ENCODE measurements at places on chromosomes 6 and 20.

GRCh38 chr6:51814418-51814817 lies 273.0 kb downstream of the PKHD1 start:
- no peak for DNase-seq

- no peak for DNase-seq
Measured at GRCh38 chr20:63579017-63579694, 5.1 kb upstream of the HELZ2 start.

DNA sequence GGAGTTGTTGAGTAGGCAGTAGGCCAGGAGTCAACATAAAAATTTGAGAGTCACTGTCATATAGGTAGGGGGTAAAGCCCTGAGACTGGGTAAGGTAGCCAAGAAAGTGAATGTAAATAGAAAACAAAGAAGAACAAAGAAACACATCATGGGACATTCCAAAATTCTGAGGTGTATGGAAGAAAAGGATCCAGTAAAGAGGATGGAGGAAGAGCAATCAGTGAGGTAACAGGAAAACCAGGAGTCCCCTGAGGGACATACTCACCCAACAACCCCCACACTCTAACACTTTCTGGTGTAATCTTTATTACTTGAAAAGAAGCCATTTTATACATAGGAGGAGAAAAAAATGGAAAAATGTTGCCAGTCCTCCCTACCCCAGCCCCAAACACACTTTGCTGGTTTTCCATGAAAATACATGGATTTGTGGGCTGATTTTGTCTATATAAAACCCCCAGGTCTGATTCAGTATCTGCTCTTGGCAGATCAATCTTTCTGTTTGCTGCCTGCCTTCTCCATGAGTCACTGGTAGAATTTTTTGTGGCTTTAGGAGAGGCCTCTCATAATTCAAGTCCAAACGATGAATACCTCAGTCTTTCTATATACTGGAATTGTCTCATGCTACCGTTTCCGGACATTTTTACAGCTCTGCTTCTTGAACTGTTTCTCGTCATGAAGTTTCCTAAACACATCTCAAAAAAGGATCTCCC lies 271.4 kb upstream of the MAN1A1 start:
- DNase-seq, result peak; percentile 99

DNA sequence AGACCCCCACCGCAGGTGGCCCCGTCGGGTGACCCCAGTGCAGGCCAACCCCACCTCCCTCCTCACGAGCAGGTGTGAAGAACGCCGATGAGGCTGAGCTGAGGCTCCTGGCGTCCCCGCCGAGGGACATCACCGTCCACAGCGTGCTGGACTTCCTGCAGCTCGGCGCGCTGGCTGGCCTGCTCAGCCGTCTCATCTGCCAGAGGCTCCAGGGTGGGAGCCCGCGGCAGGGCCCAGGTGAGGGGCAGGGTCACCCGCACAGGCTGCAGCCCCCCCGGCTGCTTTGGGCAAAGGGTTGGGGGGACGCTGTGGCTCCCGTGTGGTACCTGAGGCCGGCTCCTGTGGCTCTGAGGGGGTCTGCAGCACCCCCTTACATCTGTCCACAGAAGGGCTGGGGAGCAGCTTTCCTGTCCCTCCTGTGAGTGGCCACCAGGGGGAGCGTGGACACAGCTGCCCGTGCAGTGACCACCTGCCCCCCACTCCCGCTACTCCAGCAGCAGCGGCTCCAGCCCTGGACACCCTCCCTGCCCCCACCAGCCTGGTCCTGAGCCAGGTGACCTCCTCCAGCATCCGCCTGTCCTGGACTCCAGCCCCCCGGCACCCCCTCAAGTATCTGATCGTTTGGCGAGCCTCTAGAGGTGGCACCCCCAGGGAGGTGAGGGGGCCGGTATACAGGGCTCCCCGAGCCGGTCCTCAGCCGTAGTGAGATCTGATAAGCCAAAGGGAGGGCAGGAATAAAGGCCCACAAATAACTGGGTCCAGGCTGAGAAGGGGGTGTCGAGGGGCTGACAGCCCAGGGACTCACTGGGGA lies 16.5 kb downstream of the COL20A1 start:
- DNase-seq, result peak; percentile 14

GRCh38 chr20:48278961-48279481 lies 493.7 kb upstream of the SULF2 start:
- no peak for DNase-seq

DNA sequence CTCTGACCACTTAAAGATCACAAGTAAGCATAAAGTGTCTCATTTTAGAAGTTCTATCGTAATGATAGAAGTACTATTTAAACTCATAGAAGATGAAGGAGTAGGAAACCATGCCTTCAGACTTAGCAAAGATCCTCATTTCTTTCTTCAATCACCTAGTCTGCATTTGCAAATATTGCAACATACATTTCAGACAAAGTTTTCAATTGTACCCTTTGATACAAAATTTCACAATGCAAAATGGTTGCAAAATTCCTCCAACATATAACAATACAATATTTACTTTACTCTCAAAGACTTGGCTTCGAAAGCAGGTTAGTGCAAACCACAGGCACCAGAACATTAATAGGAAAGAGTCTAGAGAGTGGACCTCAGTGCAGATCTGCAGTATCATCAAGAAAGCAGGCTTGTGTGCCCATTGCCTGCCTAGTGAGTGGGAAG lies 16.1 kb upstream of the ROS1 start:
- DNase-seq, result peak; percentile 84

GRCh38 chr6:104957301-104958177 lies 632 bp downstream of the LIN28B start:
- no peak for DNase-seq

DNA sequence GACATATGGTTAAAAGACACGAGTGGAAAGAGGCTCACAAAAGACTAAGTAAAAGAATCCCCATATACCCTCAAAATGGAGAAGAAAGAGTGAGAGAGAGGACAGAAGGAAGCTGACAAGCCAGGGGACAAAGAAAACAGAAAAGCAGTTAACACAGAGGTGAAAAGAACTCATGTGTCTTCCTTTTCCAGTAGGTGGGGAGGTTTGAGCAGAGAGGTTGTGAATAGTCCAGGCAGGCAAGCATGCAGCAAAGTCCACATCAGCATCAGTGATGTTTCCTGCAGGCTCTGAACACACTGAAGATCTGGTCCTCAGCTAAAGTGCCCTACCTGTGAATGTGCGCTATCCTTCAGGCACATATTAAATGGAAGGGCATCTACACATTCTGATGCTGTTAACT lies 196.5 kb upstream of the IRAK1BP1 start:
- DNase-seq, result no peak

DNA sequence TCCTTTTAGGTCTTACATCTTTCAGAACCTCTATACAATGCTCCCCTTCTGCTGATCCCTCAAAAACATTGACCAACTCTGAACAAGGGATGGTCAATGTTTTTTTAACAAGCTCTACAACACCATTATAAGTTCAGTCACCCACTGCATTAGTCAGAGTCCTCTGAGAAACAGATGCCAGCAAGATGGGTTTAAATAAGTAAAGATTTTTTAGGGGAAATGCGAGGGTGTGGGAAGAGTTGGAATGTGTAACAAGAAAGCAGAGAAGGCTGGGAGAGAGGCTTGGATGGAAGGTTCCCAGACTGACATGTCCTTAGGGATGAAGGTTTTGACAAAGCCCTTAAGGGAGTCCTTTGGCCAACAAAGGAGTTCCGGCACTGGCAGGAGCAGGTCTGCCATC lies 478.3 kb downstream of the FRK start:
- no peak for DNase-seq

DNA sequence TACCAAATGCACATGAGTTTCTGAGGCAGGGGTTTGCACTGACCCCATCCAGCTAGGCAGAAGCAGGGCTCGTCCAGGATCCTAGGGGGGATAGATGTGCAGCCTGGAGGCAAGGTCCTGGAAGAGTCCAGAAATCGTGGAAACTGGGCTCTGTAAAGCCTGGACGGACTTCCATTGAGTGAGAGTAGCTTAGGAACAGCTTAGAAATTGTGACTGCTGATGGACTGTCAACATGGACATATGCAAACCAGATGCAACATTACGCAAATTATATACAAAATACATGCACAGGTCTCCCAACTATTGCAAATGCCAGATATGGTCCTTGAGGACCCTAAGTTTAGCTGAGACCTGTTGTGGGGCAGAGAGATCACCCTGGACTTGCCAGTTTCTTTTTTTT lies 4.8 kb upstream of the EMILIN3 start:
- no peak for DNase-seq

DNA sequence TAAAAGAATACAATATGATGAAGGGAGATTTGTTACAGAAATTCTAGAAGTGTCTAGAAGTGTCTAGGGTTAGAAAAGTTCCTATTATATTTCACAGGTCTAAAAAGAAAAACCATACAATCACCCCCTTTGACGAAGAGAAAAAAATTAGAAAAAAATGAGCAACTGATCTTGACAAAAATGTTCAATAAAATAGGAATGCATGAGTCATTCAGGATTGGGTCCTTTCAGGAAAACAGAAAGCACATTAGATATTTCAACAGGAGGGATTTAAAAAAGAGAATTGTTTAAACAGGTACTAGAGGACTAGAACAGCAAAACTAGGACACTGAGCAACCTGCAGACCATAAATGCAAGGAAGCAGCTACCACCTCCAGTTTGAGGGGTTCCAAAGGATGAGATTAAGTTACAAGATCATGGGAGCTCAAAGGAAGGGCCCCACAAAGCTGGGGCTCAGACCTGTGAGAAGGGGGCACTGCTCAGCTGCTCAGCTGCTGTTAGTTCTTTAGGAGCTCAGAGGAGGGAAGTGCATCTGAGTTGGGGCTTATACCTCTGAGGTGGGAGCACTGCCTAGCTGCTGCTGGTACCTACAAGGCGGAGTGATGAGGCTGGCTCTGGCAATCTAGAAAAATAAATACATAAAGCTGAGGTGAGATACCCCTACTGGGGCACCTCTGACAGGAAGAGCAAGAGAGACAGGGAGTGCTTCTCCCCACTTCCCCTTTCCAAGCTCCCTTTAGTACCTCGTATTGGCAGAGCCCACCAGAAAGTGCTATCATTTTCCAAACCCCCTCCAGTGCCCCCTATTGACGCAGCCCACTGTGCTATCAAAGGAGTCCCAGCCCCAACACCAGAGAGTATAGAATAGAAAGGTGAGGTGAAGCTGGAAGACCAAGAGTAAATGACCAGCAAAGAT lies 27.1 kb upstream of the BEND6 start:
- peak; percentile 32 for DNase-seq

GRCh38 chr20:62617711-62618483 lies 24.4 kb upstream of the SLCO4A1 start:
- no peak for DNase-seq

DNA sequence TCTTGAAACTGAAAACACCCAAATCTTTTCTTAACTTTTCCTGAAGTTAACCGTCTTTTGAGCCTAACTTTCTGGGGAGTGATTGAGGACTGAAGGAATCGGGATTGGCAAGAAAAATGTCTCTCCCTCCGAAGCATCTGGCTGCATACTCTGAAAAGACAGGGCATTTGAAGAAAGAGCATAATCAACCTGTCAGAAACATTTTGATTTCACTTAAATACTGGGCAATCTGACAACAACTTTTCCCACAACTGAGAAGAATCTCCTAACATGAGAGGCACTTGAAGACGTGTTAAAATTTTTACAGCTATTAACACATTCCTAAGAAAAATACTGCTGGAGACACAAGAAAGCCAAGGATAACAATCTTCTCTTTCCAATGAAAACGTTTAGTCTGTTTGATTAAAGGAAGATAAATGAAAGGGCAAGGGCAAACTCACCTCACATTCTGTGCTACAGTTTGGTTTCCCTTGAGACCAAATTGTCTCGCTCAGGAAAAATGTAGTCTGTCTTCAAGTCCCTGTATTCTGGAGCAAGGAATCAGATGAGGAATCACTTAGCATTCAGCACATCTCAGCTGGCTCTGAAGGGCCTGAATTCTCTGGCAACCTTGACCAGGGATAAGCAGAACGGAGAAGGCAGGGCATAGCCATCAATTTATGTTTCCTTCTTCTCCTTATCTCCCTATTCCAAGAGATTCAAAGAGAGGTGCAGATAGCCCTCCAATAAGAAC lies 76.1 kb downstream of the TBX18 start:
- peak; percentile 92 for DNase-seq

GRCh38 chr6:114049367-114049966 lies 78.5 kb upstream of the HDAC2 start:
- no peak for DNase-seq

DNA sequence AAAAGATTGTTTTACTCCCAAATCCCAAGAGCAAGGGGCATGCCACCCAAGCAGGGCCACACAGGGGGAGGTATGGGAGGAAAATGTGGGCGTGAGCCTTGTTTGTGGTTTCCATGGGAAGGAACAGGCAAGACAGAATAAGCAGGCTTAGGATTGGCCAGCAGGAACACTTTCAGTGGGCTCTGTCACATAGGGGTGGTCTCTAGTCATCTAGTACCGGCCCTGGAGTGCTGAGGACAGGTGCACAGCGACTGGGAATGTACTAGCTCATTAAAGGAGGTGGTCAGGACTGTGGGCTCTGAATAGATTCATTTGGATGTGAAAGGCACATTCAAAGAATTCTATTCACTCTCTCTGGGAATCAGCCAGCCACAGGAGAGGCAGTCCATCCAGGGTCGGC lies 175.6 kb downstream of the TBC1D7 start:
- no peak for DNase-seq

GRCh38 chr20:32231847-32232246 lies 24.2 kb downstream of the POFUT1 start:
- DNase-seq, result peak; percentile 32

DNA sequence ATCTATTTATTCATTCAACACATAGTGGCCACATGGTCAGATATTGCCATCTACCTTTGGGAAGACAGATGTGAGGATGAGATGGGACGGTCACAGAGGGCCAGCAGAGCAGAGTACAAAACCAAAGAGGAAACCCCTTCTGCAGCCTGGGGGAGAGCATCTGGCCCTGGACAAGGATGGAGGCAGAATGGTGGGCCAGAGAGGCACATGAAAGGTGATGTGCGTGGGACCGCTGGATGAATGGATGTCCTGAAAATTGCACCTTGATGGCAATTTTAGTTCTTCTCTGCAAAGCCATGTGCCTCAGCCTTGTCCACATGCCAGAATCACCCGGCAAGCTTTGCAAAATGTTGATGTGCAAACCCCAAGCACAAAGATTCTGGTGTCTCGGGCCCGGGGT lies 77.4 kb upstream of the CD93 start:
- no peak for DNase-seq

DNA sequence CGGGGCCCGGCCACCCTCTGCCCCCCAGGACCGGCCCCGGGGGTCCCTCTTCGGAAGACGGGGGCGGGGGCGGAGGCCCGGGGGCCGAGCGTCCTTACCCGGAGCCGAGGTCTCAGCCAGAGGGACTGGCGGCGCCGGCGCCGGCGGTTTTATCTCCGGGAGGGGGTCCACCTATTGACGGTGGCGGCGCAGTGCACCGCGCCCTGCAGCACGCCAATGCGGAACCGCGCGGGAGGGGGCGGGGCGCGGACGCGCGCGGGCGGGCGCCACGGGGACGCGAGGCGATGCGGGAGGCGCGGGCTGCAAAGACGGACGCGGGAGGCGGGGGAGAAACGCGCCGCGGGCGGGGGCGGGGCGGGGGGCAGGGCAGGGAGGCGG lies at the start of gene EEF1A2:
Gene EEF1A2 (minus strand): TSS at position 124 of the 378 bp plus-strand sequence. CDS start 1,320 bp downstream, outside the sequence.
- DNase-seq, result no peak

GRCh38 chr6:111992851-111993250 lies 61.1 kb upstream of the CCN6 start:
- peak; percentile 46 for DNase-seq

GRCh38 chr6:27312146-27312949 lies at the start of gene POM121L2:
TSS of gene POM121L2 (minus strand) at chr6:27312273. CDS start at chr6:27312170, 103 bp downstream.
- peak; percentile 36 for DNase-seq

All from fibroblast of upper back skin (primary cell).